Liver (tissue), 10 donors: ENCODE measurements at places on chromosomes 3 and 15. TPM values are rescaled to one million over a fixed set of nuclear protein-coding genes. Genes with fewer than 3 reads are reported as not detected.

Gene TRA2B
- 106 TPM for total RNA-seq

DNA sequence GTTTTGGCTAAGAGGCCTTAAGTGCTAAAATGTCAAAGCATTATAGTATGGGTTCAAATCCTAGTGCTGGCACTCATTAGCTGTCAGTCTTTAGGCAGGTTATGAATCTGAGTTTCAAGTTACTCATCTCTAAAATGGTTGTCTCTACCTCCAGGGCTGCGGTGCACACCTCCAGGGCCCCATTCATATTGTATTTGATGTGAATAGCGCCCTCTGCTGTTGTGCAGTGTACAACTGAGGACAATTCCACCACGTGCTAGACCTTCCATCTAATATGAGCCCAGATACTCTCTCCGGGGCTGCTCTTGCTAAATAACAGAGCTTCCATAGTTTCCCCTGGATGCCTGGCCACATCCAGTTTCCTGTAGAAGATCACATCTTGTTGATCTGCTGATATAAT is 54.3 kb downstream of the OXNAD1 start:
- no peak for DNase-seq

GRCh38 chr3:169746924-169747323 is 17.9 kb downstream of the TERC start:
- DNase-seq = no peak

GRCh38 chr15:85618956-85619491 is 175.7 kb downstream of the KLHL25 start:
- no peak for DNase-seq

DNA sequence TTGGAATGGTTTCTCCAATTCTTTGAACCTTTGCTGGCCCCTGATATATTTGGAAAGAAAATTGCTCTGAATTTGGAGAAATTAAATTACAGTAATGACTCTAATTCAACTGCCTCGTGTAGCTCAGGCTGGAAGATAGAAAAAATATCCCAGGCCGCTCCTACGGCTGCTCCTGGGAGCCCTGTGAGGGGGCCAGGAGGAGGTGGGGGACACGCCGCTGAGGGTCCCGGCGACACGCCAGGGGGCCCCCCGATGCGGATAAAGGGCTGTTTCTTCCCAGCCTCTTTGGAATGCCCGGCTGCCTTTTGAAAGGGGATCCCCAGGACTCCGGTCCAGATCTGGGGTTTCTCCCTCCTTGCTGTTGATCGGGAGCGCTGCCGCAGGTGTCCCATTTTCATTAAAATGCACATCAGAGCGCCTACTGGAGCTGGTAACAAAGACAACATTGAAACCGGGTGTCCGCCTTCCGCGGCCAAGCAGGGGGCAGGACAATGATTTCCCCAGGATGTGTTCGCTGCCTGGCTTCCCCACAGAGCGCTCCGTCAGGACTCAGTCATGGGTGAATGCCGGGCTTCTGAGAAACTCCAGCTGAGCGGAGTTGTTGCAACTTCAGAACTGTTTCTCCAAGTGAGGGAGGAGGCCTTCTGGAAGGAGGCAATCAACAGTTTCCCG is 200.1 kb upstream of the KBTBD8 start:
- no peak for DNase-seq

GRCh38 chr3:100912571-100912970 is 80.7 kb downstream of the ABI3BP start:
- no peak for DNase-seq

DNA sequence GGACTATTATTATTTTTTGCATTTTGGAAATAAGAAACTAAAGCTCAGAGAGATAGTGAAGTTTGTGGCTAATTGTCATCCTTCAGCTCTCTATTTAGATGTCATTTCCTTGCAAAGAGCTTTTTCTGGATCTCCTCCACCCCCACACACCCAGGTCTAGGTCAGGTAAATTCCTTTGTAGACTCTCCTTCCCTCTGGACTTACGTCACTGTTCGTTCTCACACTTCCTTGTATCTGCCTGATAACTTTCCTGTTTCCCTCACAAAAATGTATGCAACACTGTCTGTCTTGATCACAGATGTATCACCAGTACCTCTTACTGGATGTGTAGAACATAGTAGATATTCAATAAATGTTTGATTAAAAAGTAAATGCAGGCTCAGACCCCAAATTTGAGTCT is 6.1 kb upstream of the MB21D2 start:
- no peak for DNase-seq

DNA sequence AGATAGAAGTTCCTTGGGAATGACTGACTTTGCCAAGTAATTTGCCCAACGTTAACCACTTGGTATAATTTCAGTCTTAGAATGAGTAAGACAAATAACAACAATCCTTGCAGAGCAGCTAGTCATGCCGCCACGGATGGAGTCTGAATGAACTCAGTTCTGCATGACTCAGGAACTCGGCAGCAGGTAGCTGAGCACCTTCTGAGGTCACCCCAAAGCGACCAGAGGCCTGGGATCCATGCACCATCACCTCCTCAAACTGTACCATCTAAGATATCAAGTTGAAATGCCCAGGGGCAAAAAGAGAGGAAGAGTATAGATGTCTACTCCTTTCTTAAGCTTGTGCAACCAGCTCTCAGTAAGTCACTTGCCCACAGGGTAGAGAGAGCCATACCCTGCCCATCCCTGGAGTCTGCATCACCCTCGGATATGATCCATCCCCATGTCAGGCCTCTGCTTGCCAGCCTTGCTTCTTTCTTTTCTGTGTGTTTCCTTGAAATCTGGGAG is 8.5 kb upstream of the CDCP1 start:
- DNase-seq = no peak

DNA sequence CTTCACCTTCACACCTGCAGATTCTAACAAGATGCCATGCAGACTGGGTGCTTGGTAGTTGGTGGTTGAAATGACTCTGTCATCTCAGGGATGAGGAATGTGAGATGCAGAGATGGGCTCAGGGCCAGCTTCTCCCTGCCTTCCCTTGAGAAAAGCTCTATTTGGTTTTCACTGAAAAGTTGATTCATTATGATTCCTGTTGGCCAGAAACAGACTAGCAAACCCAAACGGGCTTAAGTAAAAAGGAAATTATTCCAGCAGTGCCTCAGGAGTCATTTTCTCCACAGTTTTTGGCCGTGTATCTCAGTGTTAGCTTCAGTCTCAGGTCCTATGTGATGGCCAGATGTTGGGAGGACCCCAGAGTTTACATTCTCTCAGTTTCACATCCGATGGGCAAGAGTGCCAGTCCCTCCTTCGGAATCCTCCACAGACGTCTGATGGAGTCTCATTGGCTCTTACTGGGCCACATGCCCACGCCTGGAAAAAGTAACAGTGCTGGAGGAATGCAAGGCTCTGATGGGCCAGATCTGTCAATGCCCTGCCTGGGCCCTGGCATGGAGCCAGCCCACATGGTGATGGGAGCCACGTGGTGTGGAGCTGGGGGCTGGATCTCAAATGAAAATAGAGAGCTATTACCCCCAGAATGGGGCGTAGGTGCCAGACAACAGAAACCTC is 22.3 kb upstream of the SACM1L start:
- no peak for DNase-seq

DNA sequence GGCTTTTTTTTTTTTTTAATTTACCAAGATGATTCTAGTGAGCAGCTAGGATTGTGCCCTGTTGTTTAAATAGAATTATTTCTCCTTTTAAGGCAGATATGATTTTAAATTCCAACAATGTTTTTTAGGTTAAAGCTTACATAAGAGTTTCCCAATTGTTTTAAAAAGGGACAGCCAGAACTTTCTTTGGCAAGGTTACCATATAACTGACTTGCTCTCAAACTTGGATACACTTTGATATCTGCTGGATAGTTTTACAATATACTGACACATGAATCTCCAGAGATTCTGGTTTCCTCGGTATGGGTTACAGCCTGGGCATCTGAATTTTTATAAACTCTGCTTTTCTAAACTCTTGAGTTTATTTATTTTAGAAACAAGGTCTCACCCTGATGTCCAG is 134.3 kb upstream of the GADL1 start:
- no peak for DNase-seq

Gene DCP1A
- 8.1 TPM for total RNA-seq

Gene CHRNA5
- total RNA-seq = 0.56 TPM

Gene NKTR
- 75.5 TPM for total RNA-seq

DNA sequence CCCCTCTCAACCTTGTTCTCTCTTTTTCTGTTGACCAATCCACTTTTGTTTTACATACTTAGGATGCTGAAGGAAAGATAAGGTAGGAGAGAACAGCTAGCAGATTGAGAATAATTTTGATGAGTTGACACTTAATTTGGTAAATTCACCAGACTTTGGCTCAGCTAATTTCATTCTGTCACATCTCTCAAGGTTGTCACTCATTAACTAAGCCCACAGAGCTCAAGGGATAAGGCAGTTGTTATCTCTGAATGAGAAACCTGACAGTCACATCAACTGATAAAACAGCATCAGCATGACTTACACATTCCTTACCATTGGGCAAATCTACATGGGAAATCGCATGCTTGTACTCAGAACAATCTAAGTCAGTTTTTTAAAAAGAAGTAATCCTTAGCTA is 591.4 kb downstream of the NLGN1 start:
- no peak for DNase-seq

Gene DUOXA2
- not detected for total RNA-seq

DNA sequence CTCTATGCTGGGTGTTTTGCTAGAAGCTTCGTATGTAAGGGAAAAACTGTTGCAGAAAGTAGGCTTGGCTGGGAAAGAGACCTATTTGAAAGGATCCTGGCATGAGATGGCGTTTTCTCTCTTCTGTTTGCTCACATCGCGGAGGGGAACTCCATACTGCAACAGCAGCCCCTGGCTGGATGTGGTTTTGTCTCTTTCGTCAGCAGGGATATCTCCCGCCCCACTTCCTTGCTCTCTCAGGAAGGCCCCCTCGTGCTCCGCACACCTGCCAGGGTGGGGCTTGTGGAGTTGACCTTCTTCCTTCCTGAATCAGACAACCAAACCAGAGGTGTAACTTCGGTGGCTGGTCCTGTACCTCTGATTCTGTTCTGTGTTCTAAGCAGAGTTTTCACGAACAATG is 26.4 kb upstream of the MYZAP start:
- DNase-seq = no peak

DNA sequence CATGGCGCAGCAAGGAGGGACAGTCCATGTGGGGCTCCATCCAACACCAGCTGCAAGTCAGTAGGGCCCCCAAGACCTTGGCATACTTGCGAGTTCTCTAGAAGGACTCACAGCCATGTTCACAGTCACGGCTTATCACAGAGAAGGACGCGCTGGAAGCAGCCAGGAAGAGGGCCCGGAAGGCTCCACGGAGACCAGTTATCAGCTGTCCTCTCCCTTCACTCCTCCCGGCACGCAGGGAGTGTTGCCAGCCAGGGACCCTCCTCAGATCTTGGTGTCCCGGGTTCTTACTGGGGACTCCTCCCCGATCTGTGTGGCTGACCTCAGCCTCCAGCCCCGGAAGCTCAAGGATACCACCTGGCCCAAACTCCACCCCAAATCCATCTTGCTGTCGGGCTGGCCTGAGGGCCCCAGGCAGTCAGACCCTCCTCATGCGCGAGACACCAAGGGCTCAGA is 68.0 kb downstream of the SLTM start:
- DNase-seq = peak; percentile 37

DNA sequence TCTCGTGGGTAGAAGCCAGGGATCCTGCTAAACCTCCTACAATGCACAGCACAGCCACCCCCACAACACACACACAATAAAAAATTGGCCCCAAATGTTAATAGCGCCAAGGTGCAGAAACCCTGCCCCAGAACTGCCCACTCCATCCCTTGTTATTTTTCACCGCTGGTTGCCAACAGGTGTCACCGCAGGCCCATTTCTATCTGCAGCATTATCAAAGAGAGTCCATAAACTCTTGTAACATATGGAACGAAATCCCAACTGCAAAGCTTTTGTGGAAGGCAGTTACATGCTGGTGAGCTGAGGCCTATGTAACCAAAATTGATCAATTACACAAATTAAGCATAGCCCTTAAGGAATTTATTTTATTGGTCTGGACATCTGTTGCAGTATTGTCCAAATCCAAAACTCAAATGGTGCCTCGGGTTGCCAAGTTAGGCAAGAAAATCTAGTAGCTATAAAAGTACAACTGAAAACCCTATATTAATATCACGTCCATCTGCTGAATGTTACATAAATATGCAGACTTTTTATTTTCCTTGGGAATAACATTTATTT is 66.2 kb downstream of the SAMMSON start:
- no peak for DNase-seq

DNA sequence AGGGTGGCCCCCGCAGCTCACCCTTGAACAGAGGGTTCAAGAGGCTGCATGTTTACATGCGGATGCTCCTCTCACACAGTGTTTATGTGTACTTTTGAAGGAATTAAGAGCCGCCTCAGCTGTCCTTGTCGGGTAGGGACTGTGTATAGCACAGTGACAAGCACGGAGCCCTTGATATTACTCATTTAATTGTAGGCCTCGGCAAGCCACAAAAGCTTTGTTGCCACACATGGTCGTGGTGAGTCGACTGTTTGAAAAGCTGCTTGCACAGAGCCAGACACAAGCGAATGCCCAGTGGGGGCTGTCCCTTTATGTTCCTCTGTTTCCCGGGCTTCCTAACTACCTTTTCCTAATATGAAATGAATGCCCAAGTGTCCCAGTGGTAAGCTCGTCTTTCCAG is 4.5 kb downstream of the ESYT3 start:
- no peak for DNase-seq

DNA sequence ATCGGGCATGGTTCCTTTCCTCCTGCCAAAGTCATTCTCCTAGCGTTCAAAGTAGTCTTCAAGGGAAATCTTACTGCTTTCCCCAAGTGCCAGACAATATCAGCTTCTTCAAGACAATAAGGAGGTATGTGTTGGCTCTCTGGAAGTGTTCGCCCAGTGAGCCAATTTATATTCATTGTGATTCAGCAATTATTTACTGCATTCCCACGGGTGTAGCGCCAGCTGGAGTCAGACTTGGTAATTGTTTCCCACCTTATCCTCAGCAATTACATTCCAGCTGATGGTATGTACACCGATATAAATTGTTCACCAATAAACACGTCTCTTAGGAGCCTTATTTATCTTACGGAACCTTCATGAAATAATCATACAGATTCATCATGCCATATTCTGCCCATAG is 103.6 kb upstream of the CTNNB1 start:
- no peak for DNase-seq

- DNase-seq = no peak
Measured at GRCh38 chr3:164351131-164351530, 727.2 kb downstream of the SI start.

Gene SLC28A2
- total RNA-seq = 0.19 TPM

DNA sequence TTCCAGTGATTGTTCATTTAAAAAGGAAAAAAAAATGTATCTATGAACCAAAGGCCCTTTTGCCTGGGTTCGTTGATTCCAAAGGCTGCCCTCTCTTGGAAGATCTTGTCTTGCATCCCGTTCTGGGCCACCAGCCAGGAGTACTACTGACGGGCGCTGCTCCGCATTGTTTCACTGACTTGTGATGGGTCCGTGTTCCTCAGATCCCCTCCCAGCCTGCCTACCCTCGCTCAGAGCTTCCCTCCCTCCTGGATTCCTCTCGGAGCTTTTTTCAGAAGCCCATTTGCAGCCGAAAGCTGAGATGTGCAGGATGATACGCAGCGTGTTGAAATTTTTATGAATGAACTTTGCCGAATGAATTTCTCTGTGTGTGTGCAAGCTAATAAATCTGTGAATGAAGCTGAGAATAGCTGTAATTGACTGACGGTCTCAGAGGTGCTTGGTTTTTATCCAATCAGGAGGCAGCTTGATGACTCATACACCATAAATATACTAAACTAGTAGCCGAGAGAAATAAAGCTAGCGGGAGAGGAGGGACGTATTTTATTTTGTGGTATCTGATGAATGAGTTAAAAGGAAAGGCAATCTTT is at the start of gene SHC4:
Gene SHC4, minus strand, starts transcription at position 396 of the 590 bp plus-strand sequence. CDS start 904 bp downstream, outside the sequence.
- DNase-seq = no peak

GRCh38 chr15:60594071-60594470 is 115.1 kb upstream of the ICE2 start:
- no peak for DNase-seq

GRCh38 chr3:170865209-170866094 is 4.5 kb downstream of the RPL22L1 start:
- no peak for DNase-seq

Gene TGM5
- total RNA-seq = not detected
